Thoracic aorta endothelial cell (primary cell): ENCODE measurements at places on chromosomes 6 and 20. TPM values are rescaled to one million over a fixed set of nuclear protein-coding genes. Genes with fewer than 3 reads are reported as not detected.

TNFRSF6B gene
- total RNA-seq, result 13.2 and 15.5 TPM in 2 replicates

C6orf15 gene
- not detected in 2 replicates for total RNA-seq

KCNK16 gene
- total RNA-seq, result not detected in 2 replicates

C20orf141 gene
- not detected in 2 replicates for total RNA-seq

DLL1 gene
- total RNA-seq, result 1.2 TPM in 2 replicates

GPR6 gene
- total RNA-seq, result not detected in 2 replicates
